ENCODE measurements at places on chromosomes 1 and 21.

DNA sequence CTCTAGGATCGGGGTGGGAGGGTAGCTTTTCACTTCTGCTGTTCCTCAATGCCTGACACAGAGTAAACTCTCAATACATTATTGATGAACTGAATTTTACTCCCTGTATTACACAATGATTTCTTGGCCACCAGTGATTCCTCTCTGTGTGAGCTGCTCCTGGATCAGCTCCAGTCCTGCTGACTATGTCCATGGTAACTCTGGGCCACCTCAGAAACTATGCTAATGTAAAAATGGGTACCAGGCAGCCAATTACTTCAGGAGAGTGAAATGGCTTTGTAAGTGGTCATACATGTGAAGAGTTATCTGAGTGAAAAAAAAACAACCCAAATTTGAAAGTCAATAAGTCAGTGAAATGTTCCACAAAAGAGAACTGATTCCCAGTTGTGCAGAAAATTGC, 311.0 kb downstream of the KCNH1 start:
- no peak for DNase-seq

DNA sequence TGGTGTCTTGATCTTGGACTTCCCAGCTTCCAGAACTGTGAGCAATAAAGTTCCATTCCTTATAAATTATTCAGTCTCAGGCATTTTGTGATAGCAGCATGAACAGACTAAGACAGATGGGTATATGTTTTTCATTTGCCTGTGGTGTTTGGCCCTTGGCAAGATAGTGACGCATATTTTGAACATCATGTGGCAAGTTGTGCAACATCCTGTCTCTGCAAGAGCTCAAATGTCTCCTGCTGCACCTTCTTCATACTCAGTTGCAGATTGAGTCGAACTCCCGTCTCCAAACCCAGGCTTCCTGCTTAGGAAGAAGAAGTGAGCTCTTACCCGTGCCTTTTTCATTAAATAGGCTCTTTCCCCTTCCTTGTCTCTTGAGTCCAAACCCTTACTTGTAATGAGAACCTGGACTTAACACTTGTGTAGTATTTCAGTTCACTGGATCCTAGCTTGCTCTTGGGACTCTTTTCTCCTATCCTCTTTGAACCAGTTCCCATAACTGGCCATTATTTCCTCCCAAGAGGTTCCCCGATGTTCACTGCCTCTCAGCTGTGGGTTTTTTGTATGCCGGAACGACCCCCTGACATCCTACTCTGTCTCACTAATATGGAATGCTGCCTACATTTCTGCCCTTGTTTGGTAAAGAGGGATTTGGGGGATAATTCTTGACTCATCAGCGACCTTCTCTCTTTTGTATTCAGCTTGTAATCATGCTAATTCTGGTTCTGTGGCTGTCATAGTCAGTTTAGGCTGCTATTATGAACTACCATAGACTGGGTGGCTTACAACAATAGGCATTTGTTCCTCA, 125.0 kb upstream of the KCNK2 start:
- DNase-seq = no peak

GRCh38 chr1:81111818-81112217, 688.9 kb upstream of the ADGRL2 start:
- DNase-seq = no peak

DNA sequence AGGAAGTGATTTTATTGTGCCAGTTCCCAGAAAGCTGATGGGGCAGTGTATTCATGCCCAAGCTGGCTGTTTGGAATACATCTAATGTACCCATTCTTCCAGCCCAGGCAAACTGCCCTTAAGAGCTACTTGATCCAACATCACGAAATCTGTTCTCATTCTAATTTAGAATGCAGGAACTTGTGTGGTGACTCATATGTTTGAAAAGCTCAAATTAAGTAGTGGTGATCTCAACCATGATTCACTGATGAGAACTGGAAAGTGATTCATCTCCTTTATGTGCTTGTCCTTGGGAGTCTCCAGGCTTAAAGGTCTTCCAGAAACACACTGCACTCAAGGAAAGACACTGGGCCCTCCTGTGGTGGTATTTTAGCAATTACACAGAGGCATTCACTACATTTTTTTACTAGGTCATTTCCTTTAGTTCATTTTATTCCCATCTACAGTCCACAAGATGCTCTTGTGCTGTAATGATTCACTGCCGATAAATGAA, 65.4 kb downstream of the RPE65 start:
- DNase-seq = no peak

DNA sequence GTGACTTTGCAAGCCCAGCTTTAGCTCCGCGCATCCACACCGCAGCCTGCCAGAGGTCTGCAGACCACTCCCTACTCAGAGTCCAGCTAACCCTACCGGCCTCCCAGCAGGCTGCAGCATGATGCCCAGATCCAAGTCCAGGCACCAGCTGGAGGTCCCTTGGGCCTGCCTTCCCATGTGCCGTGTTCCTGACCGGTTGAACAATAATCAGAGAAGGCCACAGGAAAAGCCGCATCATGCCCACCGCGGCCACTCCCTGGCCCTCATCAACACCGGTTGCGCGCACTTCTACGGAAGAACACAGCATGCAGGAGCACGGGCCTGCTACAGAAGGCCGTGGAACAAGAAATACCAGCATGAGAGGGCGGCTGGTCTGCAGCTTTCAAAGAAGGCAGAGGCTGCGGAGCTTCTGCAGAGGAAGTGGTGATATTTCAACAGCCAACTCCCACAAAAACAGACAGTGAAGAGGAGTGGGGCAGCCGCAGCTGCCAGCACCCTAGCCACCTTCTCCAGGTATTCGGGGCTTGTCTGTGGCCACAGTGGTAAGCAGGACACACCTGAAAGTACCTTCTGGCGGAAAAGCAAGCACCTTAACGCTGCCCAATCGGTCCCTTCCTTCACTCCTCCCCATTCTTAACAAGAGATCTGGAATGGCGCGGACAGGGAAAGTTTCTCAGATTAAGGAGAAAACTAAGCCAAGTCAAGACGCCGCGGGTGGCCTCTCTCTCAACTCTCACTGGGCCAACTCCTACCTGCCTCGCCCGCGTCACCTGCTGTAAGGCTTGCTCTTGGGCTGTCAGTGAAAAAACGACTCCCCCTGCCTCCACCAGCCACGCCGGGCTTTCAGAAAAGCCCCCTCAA, 1.5 kb downstream of the PGBD5 start:
- DNase-seq = no peak

- no peak for DNase-seq
Observed at GRCh38 chr21:16376673-16377072, 646.9 kb downstream of the USP25 start.

DNA sequence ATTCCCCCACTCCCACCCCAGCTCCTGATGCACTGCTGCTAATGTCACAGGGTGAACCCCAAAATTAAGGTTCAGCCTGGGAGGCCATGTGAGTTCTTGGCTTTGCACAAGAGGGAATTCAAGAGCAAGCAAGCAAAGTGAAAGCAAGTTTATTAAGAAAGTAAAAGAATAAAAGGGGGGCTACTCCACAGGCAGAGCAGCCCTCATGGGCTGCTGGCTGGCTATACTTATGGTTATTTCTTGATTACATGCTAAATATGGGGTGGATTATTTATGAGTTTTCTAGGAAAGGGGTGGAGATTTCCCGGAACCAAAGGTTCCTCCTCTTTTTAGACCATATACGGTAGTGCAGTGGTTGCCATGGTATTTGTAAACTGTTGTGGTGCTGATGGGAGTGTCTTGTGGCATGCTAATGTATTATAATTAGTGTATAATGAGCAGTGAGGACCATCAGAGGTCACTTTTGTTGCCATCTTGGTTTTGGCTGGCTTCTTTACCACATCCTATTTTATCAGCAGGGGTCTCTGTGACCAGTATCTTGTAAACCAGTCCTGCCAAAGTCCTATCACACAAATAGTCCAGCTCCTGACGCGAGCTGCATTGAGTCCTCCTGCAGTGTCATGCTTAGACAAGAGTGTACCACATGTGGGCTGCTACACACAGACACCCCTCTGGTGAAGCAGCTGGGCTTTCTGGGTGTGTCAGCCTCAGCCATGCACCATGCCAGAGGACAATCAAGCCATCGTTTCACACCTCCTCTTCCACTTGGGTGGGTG, 46.4 kb upstream of the CSF1 start:
- DNase-seq = no peak

DNA sequence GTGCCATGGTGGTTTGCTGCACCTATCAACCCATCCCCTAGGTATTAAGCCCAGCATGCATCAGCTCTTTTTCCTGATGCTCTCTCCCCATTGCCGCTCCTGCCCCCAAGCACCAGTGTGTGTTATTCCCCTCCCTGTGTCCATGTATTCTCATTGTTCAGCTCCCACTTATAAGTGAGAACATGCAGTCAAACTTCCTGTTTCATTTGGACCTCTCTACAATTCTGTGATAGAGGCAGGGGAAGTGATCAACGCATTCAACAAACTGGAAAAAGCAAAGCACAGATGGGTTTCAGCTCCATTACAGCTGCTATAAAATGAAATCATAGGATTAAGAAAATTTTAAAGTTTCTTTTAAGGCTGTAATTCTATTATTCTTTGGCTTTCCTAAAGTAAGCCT, 23.3 kb upstream of the CD55 start:
- no peak for DNase-seq

DNA sequence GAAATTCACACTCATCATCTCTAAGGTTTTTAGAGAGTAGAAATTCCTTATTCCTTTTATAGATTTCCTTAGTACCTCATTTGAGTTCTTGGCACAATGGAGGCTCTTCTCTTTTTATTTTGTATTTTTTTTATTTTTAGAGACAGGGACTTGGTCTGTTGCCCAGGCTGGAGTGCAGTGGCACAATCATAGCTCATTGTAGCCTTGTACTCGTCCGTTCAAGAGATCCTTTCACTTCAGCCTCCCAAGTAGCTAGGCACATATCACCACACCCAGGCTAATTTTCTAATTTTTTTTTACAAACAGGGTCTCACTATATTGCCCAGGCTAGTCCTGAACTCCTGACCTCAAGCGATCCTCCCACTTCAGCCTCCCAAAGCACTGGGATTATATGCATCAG, 29.6 kb downstream of the RGL1 start:
- DNase-seq = no peak

DNA sequence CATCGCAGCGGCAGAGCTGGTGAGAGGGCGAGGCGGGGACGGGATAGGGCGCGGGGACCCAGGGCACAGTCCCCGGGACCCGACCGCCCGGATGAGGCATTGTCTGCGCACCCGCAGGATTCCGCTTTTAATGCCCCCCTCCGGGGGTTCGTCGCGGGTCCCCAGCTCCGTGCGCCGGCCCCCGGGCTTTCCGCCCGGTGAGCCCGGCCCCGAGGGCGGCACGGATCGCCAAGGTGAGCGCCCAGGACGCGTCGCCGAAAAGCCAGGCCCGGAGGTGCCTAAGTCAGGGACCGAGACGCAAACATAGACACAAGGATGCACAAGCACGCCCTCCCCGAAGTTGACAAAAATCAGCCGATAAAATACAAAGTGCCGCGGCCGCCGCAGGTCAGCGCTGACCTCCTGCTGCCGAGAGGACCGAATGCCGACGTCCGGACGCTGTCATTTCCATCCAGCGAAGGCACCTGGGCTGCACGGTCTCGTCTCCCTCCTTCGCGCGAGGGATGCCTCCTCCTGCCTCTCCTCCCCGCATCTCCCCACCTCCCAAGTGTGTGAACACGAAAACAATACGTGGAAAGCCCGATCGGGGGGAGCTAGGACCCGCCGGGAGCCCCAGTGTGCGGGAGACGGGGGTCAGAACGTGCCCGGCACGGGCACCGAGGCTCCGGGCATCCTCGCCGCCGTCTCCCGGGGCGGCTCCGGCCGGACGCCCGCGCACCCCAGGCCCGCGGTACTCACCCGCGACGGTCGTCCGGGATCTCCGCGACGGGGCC, 101.1 kb upstream of the SOD1 start:
- peak; percentile 53 for DNase-seq

- DNase-seq = peak; percentile 19
Observed at GRCh38 chr1:173862769-173863223, 5.0 kb downstream of the GAS5 start.

DNA sequence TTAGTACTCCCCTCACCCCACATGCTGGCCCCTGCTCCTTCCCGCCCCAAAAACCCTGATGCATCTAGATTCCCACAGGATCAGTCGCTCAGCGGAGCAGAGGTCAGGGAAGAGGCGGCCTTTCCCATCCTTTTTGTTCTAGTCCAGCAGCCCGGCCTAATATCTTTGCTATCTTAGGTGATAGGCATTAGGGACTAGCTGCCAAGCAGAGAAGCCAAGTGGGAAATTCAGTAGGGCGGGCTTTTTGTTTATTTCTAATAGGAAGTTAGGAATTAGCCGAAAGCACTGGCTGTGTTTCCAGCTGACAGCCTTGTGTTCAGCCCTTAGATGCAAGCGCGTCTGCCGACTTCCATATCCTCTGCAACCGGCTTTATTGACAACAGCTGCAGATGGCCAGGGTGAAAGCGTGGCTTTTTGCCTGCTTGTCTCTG, 59.0 kb upstream of the BCAR3 start:
- no peak for DNase-seq

DNA sequence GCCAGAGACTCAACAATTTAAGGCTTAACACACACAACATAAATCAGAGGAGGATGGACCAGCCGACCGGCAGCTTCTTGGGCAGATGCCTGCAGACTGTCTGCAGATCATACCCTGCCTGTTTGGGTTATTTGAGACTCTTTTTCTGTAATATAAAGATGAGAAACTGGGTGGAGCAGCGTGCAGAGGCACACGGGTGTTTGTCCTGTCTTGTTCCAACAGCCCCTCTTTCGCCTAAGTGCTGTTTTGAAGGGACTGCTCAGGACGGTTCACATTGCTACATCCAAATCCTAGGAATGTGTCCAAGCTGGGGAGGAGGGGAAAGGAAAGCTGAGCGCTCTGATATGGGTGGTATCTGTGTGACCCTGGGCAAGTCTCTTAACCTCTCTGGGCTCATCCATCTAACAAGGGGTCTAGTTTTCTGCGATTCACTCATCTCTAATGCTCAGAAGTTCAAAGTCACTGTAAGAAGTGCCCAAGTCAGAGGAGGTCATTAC, 149.9 kb downstream of the CLIC6 start:
- DNase-seq = no peak

DNA sequence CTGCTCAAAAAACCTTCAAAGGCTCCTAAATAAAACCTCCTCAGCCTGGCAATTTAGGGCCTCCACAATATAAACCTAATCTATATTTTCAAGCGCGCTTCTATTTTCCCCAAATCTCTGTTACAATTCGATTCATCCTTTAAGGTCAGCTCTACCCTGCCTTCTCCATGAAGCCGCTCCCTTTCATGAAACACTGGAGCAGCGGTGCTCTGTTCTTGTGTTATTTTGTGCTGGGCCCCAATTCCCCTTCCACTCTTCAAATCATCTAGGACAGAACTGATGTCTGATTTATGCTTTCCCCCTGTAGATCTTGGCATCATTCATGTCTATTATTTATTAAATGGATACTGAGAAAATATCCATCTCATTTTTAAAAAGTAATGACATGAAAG, 6.9 kb downstream of the ERRFI1 start:
- DNase-seq = no peak

GRCh38 chr21:42223826-42224575, 5.1 kb downstream of the ABCG1 start:
- DNase-seq = no peak

GRCh38 chr1:228341814-228342626, 64.6 kb downstream of the TRIM11 start:
- DNase-seq = no peak
